Right ventricle myocardium superior (tissue), 1 donor: ENCODE measurements at places on chromosomes 4 and X. TPM values are rescaled to one million over a fixed set of nuclear protein-coding genes. Genes with fewer than 3 reads are reported as not detected.

- DNase-seq = no peak
These were observed 73.5 kb upstream of the RAP2C start for GRCh38 chrX:132292793-132293192.

GRCh38 chr4:10192331-10192730, 75.7 kb upstream of the WDR1 start:
- no peak for DNase-seq

ZNF711 gene
- 0.40 TPM for total RNA-seq

SATL1 gene
- not detected for total RNA-seq

DNA sequence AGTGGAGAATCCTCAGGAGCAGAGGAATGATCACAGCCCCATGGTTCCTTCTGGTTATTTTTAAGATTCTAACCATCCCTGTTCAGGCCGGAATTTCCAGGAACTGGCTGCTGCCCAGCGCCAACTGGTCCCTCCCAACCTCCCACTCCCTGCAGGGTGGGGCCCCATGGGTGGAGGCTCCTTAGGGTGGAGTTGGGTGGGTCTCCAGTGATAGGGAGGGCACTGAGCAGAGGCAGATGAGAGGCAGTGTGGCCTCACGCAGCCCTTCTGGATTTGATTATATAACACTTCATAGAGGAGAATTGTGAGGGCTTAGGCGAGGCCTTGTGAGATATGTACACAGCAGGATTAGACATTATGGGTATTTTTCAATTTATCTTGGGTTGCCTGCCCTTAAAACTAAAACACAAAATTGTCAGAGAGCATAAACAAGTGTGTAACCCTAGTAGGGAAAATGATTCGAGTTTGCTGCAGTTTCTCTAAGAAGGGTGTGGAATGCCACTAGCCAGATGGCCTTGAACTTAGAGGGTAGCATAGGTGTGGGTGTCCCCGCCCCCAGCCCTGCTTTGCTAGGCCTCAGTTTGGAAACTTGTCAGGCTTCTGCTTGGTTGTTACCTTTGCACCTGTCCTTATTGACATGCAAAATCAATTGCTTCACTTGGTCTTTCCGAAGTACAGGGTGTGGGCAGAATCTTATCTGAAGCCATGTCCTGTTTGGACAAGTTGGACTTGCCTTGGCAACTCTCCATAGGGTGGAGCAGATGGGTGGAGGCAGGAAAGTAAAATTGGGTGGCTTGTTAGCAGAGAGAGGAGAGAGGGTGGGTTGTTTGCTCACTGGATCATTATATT, 9.4 kb downstream of the KLF3 start:
- DNase-seq = peak; percentile 74

- no peak for DNase-seq
These were observed 386.0 kb downstream of the TLL1 start for GRCh38 chr4:166259081-166259480.

ERCC6L gene
- 0.08 TPM for total RNA-seq

GRCh38 chr4:4388836-4389575, 2.1 kb downstream of the NSG1 start:
- DNase-seq = no peak

OTUD6A gene
- total RNA-seq = not detected

DNA sequence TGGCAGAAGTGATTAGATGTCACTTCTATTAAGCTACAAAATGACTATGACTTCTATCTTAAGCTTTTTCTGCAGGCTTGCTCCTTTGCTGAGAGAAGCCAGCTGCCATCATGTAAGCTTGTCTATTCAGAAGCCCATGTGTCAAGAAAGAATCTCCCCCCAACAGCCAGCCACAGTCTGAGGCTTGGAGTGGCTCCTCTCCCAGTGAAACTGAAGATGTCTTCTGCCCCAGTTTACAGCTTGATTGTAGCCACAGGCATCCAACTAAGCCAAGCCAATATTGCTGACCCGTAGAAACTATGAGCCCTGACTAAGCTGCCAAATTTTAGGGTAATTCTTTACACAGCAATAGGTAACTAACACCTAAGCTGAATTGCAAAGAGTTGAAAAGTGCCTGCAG, 26.7 kb upstream of the SLC10A7 start:
- no peak for DNase-seq

C4orf54 gene
- total RNA-seq = 0.73 TPM
